ENCODE measurements at places on chromosomes 4 and X.

DNA sequence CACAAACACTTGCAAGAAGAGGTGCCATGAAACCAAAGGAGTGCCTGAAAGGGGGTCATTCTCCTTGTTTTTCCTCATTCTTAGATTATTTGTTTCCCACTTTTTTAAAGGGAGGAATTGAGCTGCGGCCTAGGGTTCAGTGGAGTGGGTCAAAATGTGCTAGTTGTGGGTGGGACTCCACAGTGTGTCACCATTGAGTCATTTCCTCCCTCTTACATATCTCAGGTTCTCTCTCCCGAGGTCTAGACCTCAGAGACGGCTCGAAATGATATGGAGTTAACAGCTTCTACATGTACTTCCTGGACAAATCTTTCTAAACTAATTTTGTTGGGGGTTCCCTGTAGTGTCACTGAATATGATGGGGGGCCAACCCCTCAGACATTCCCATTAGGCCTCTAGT, 328.4 kb upstream of the SPANXN1 start:
- DNase-seq: no peak

- DNase-seq: no peak
These were observed 97.2 kb upstream of the EOLA2 start for GRCh38 chrX:150035531-150035930.

- no peak for DNase-seq
These were observed 112.4 kb upstream of the EDA2R start for GRCh38 chrX:66751136-66751782.

DNA sequence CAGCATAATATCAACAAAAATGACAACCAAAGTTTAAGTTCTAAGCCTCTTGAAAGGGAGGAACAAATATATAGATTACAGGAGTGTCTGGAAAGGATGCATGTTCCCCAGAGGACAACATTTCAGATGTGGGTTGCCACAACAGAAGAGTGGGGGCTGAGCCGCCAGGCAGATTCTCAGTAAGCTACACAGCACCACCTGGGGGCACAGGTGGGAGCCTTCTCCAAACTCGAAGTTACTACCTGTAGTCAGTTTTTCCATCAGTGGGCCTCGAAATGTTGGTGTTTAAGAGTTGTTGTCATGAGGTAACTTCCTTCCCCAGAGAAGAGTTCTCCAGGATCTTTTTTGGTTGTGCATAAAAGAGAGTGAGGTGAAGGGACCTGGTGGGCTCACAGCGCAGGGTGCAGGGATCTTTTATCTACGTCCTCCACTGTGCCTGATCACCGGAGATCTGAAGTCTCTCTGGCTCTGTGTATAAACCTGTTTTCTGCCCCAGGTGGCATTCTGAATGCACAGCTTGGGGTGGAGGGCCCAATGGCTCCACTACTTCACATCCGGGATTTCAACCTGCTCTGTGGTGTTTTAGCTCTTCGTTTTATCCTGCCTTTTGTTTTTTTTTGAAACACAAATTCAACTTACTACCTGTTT, 58.4 kb upstream of the STS start:
- no peak for DNase-seq

DNA sequence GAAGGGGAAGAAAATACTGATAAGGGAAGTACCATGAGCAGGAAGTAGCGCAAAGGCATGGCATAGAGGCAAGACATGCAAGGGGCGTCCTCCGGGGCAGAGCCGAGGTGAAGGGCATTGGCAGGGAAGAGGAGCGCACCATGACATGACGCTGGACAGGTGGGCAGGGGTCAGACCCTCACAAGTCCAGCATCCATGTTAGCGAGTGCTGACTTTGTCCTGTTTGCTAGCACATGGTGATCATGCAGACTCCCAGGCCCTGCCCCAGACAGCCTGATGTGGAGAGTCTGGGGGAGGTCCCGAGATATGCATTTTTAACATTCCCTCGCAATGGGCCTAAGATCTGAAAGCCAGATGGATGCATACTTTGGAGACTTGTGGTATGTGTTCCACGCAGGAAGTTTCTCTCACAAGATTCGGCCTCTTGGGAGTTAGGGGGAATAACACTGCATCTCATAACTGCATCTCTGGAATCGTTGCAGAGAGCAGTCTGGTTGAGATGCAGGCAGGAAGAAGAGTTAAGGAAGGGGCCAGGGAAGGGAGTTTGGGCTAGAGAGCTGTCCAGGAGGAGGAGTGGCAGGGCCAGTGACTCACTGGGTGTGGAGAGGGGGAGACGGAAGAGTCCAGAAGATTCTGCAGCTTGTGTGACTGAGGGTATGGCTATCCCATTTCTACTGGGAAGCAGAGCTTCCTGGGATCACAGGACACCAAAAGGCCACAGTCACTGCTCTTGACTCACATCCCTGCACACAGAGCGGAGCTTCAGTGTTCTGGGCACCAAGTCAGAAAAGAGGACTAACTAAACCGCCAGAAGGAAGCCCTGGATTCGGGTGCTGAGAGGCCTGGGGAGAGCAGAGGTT, 59.7 kb downstream of the FAM184B start:
- no peak for DNase-seq

DNA sequence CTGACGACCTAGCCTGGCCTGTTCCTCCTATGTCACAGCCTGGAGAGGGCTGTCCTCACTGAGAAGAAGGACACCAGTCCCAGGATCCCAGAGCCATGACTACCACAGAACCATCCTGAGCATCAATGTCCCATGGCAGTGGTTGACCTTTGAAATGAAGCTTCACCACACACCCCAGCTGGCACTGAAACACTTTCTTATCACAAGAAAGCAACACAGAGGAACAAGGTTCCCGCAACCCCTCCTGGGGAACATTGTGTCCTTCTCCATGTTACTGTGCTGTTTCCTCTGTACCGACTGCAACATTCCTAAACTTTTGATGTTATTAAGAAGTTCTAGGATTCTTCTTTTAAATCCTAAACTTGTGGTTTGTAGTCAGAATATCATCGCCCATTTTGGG, 21.2 kb upstream of the FAM156A start:
- no peak for DNase-seq

DNA sequence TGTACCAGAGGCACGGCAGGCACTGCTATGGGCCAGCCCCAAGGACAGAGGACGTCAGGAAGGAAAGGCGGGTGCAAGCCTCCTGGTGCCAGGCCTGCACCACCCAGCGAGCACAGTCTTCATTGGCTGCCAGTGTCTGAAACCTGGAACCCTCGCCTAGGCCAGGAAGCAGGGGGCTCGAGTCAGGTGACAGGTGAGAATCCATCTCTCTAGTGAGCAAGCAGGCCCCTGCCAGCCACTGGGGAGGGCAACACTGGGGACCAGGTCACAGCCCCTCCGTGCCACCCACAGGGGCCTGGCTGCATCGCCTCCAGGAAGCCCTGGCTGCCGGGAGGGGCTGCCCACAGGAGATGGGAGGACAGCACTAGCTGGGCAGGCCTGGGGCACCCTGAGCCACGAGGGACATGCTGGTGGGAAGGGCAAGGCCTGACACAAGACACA, 6.9 kb upstream of the HAUS3 start:
- DNase-seq: no peak

- no peak for DNase-seq
These were observed 55.0 kb upstream of the GAB1 start for GRCh38 chr4:143281507-143282190.

GRCh38 chr4:128516301-128516969, 228.8 kb upstream of the PGRMC2 start:
- no peak for DNase-seq

GRCh38 chrX:49226946-49227345, 6.2 kb downstream of the CACNA1F start:
- peak; percentile 30 for DNase-seq

DNA sequence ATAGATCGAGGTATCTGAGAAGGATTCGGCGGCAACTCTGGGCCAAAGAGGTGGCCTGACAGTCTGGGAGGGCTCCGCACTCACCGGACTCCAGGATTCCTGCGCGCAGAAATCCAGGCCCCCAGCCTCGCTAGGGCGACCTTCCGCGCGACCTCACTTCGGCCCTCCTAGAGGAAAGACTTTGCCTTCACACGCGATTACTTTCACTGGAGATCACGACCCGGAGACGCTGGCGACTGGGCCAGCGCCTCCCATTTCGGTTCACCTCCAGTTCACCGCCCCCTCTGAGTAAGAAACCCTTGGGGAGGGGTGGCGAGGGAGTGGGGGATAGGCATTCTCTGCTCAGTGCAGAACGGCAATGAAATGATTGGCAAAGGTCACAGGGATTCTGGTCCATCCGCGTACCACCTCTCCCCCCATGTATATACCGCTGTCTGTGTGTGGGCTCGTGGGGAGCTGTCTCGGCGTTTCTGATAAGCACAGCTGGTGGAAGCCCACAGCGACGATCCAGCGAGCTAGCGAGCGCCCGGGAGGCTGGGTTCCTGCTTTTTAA, 2.5 kb downstream of the POU3F4 start:
- no peak for DNase-seq
